ENCODE measurements at places on chromosomes 11 and 22. TPM values are rescaled to one million over a fixed set of nuclear protein-coding genes. Genes with fewer than 3 reads are reported as not detected.

TEX12 gene
- 0.11 TPM for total RNA-seq

SLC7A4 gene
- 1.4 TPM for total RNA-seq

ST14 gene
- 2.5 TPM for total RNA-seq

FBLN1 gene
- 289 TPM for total RNA-seq

CRYBB3 gene
- total RNA-seq: not detected

OR56A1 gene
- total RNA-seq: not detected

ASCL2 gene
- 1.4 TPM for total RNA-seq

AQP11 gene
- total RNA-seq: 22.0 TPM

SPA17 gene
- total RNA-seq: 6.7 TPM

SCT gene
- not detected for total RNA-seq

OMP gene
- total RNA-seq: not detected

SLC29A2 gene
- 1.7 TPM for total RNA-seq

SLC22A12 gene
- not detected for total RNA-seq

MRGPRE gene
- total RNA-seq: not detected

GSTP1 gene
- 332 TPM for total RNA-seq

TMEM184B gene
- total RNA-seq: 49.6 TPM

PDXP gene
- total RNA-seq: 19.8 TPM

PHLDA2 gene
- total RNA-seq: 0.11 TPM

MCAM gene
- total RNA-seq: 24.6 TPM

DNA sequence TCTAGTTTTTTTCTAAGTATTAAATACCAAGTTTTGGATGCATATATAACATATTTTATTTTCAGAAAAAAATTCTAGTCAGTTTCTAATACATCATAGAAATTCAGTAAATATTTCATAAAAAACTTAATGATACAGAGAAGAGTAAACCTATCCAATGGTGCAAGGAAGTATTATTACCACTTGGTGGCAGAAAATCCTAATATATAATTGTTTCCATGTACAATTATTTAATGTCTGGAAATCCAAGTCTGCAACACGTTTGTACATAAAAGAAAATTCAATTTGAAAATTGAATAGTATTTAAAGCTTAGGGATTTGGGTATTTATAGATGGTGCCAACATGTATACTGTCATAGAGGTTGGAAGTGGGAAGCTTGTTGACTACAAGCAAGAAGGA lies 127.0 kb downstream of the TRPC6 start:
- DNase-seq: no peak

DNA sequence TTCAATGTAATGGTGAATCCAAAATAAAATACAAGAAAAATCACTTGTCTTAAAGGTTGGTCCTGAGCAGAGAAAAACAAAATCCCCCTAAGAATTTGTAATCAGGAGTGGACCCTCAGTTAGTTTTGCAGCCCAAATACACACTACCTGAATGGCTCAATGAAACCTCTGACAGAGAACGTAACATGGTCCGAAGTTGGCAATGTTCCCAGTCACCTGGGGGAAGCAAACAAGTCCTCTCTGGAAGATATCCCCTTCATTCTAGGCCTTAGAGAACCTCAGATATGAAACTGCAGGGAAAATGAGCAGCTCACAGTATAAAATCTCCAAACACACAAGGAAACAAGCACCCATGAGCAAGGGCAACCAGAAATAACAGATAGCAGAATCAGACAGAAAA lies 58.2 kb downstream of the MORC2 start:
- no peak for DNase-seq

GRCh38 chr11:85717429-85717828 lies 31.4 kb upstream of the CCDC89 start:
- no peak for DNase-seq

DNA sequence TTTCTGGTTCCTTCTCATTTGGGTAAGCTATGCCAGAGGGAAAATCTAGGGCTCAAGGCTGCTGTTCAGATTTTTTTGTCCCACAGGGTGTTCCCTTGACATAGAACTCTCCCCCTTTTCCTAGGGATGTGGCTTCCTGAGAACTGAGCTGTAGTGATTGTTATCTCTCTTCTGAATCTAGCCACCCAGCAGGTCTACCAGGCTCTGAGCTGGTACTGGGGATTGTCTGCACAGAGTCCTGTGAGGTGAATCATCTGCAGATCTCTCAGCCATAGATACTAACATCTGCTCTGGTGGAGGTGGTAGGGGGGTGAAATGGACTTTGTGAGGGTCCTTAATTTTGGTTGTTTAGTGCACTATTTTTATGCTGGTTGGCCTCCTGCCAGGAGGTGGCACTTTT lies 167.3 kb upstream of the PGR start:
- DNase-seq: no peak

GRCh38 chr11:69481393-69481844 lies at the start of gene LINC01488:
Gene LINC01488 (plus strand): TSS chr11:69481663.
- no peak for DNase-seq

- peak; percentile 70 for DNase-seq
These were observed 118.6 kb downstream of the TIMP3 start for GRCh38 chr22:32920032-32920628.

DNA sequence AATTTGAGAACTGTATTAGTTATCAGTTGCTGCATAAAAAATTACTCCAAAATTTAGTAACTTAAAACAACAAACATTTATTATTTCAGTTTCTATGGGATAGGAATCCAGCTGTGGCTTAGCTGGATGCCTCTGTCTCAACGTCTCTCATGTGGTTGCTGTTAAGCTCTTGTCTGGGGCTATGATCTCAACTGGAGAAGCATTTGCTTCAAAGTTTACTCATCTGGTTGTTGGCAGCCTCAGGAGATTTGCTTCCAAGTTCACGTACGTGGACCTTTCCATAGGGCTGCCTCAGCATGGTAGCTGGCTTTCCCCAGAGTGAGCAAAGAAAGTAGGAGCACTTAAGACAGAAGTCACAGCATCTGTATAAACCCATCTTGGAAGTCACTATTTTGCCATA lies 144.9 kb upstream of the SESN3 start:
- no peak for DNase-seq

DNA sequence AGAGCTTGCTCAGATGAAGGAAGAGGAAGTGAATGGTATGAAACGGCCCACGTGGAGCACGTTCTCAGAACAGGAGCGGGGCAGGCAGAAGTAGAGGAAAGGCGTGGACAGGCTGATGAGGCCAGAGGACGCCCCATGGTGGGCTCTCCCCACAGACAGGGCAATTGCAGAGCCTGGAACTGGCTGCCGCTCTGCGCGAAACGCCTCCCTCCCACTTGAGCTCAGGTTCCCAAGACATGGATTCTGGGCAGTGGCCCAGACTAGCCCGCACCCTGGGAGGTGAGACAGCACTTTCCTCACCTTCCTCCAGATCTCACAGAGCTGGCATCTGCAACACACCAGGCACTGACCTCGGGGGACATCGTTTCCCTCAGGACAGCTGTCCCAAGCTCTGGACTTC lies 117.6 kb downstream of the PHF21B start:
- no peak for DNase-seq

DNA sequence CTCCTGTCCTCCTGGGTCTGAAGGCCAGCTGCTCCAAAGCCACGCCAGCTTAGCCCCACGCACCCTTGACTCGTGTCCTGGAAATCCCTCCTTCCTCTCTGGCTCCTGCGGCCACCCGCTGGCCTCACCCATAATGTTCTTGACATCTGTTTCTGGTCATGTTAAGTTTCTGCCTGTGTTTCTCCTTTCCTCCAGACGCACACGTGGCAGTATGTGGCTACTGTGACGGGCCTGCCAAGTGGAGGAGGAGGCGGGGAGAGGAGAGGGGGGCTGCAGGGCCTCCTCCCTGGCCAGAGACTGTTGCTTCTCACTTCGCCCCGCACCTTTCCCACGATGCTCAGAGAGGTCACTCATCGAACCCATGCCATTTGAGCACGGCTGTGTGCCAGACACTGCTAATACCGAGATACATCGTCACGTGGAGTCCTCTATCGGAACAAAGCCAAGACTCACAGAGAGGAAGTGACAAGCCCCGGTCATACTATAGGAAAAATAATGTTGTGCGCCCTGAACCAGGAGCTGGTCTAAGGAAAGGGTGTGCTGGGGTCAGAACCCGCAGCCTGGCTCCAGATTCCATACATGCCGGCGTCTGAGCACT lies 11.5 kb downstream of the C1QTNF6 start:
- DNase-seq: peak; percentile 68

DNA sequence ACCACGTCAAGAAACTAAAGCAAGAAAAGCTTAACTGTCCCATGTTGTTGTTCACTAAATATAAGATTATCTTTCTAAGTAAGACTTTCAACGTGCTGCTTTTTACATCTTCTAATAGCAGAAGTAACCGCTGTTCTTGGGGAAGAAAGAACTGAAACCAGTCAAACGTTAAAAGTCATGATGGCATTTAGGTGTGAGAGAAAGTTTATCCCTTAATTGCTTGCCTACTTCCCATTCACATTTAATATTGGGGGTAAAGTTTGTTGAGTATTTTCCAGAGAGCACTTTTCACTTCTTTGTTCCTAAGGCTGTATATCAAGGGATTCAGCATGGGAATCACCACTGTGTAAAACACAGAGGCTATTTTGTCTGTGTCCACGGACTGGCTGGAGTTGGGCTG lies 970 bp downstream of the OR5B21 start:
- no peak for DNase-seq

DNA sequence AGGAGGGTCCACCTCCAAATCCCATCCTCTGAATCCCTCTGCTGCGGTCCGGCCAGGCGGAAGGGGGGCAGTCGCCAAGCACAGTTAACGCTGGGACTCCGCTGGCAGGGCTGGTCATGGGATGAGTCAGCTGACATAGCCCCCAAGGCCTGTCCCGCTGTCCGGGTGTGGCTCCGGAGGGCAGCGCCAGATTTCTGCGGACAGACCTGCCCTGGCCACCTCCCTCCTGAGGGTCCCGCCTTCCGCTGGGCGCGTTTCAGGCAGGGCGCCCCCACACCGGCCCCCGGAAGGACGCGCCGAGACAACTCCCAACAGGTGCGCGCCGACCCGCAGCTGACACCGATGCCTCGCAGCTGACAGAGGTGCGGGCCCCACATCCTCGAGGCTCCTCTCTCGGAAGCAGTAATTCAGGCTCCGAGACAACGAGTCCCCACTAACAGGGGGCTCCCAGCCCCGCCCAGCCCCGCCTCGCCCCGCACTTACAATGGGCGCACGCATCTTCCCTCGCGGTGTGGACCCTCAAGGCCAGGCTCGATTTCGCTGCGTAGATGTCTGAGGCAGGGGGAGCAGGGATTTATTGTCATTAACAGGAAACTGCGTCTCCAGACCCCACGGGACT lies 607 bp downstream of the PLAAT3 start:
- peak; percentile 68 for DNase-seq

DNA sequence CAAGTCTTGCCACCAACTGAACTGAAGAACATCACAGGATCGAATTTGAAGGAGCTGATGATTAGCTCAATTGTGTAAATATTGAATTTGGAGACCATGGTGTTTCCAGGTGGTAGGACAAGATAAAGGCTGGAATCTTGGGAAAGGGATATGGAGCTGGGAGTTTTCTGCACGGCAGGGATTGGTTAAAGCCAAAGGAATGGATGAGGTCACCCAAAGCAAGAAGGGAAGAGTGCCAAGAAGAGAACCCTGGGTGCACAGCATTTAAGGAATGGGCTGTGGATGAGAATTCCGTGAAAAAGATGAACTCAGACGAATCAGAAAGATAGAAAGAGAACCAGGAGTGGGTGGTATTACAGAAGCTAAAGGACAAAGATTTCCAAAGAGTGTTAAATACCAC lies 29.4 kb upstream of the RRAS2 start:
- DNase-seq: no peak

DNA sequence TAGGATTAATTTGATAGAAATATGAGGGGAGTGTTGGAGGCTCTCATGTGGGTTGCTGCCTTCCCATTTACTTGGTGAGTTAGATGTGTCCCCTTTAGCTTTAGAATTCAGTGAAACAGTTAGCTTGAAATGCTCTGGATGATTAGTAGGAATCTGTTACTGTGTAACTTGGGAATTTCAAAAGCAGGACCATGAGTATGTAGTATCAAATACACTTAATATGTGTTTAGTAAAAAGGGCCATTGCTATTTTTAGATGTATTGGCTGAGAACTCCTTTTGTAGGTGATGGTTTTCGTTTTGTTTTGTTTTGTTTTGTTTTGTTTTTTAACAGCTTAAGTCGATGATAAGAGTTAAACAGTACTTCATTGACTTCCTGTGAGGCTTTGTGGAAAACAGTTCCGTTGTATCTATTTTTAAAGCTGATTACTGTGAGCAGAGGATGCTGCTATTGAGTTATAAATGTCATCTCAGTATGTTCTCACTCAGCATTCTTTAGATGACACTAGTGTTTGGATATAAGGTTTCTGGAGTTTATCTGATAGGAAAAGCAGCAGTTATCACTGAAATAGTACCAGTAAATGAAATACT lies 53.5 kb downstream of the MCAM start:
- no peak for DNase-seq

GRCh38 chr11:695288-695537 lies 191 bp upstream of the DEAF1 start:
- no peak for DNase-seq

- DNase-seq: no peak
These were observed 154.7 kb downstream of the TBC1D22A start for GRCh38 chr22:46916886-46917770.

GRCh38 chr11:35709376-35709775 lies 46.8 kb downstream of the TRIM44 start:
- DNase-seq: no peak

DNA sequence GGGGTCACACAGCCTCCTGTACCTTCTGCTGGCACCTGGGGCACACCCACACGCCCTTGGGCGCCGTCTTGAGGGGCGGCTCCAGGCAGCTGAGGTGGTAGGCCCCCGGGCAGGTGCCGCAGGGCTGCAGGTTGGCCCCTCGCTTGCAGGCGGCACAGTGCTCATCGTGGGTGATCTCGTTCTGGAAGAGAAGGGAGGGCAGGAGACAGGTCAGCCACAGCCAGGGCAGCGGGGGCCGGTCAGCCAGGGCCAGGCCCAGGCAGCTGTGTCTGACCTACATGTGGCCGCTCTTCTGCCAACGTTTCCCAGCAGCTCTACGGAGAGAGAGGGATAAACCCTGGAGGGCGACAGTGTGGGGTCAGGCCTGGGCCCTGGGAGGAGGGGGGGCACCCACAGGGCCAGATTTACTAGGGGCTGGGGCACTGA lies 121.9 kb downstream of the PHF21B start:
- no peak for DNase-seq

DNA sequence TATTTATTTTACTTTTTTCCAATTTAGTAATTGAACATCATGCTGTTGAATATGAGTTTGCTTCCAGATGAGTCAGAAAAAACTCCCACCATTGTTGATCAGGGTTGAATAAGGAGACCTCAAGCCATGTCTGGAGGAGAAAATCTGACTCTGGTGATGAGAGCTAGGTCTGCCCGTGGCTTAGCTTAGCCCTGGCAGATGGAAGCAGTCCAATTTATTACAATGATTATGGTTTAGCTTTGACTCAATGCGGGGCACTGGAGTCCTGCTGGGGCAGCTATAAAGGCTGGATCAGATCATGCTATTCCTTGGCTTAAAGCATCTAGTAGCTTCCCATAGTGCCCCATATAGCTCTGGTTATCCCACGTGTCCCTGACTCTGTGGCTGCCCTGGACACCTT lies 506.5 kb downstream of the MN1 start:
- DNase-seq: no peak

DNA sequence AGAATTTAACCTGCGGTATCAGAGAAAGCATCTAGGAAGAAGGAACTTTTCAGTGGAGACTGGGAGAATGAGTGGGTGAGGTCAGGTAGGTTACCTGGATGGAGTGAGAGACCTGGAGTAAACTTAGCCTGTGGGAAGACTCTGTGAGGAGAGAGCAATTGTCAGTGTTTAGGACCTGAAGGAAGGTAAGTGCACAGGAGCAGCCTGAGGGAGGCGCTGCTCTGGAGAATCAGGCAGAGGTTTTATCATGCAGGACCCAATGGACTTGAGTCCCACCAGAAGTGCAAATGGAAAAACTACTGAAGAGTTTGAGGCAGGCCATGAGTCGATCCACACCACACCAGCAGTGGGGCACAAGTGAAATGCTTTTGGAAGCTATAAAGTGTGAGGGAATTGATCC lies 10.6 kb upstream of the IFTAP start:
- no peak for DNase-seq

Data from adrenal gland (tissue), 19 donors.